Osteocyte (in vitro differentiated cells): ENCODE measurements at places on chromosomes 1 and 21.

DNA sequence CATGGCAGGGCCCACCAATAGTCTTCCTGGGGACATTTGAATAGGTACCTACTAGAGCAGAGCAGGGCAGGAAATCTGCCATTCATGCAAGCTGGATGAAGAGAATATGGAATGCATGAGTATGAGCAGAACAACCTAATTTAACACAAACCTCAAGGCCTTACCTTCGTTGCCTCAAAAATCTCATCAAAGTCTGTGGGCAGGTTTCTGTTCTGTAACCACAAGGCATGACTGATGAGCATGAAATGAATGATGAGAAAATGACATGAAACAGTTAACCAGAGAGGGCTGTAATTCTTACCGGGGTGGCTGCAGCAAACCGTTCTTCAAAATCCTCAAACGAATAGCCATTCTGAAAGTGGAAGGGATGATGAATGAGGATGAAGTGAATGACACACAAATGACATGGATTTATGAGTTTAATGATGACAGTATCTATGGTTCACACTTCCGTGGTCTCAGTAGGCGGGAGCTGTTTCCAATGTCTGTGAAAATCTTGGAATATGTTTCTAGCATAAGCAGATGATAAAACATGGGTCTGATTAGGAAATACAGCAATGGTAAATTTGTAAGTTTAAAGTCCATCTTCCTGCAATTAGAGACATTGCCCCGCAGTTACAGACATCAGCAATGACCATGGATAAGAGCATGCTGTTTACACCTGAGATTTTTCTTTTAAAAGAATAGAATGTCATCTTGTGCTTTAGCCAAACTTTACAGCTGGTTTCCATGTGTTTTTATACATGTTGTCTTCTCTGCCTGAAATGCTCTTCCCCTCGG, 67.6 kb upstream of the C8B start:
- no peak for DNase-seq

- no peak for DNase-seq
These were observed 103.3 kb upstream of the KCNK2 start for GRCh38 chr1:214979191-214979590.

- DNase-seq = no peak
These were observed 23.1 kb upstream of the PDE4B start for GRCh38 chr1:65769636-65770035.

DNA sequence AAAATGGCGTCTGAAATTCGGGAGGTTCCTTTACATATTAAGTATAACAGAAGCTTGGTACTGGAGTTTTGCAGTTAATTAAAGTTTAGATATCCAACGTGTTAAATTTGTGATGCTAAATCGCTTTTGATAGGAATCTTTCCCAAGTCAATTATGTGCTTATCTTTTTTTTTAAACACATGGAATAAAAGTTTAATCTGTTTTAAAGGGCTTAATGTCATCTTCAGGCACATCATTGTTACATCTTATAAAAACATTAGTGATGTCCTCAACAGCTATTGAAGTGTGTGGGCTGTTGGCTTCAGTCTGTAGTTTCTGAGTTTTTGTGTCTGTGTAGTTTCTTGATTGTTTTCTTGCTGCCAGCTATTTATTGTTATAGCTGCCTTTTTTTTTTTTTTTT, 5.3 kb downstream of the FMN2 start:
- DNase-seq = no peak

DNA sequence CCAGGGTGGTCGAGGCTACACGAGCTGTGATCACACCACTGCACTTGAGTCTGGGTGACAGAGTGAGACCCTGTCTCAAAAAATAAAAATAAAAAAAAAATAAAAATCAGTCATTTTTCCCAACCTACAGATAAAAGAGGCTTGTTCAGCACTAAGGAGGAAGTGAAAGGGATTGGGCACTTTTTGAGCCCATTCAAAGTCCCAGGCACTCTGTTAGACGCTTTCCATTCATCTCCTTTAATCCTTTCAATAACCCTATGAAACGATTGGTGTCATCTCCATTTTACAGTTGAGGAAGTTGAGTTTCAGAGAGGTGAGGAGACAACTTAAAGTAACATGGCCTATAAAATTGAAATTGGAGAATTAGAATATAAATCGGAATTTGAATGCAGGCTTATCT, 10.4 kb upstream of the AGO4 start:
- no peak for DNase-seq

GRCh38 chr1:16145662-16146278, 10.1 kb downstream of the EPHA2 start:
- DNase-seq = peak; percentile 88

- no peak for DNase-seq
These were observed 114.2 kb downstream of the FOXD2 start for GRCh38 chr1:47551971-47552528.

GRCh38 chr1:109241841-109242345, 7.4 kb upstream of the CELSR2 start:
- no peak for DNase-seq

DNA sequence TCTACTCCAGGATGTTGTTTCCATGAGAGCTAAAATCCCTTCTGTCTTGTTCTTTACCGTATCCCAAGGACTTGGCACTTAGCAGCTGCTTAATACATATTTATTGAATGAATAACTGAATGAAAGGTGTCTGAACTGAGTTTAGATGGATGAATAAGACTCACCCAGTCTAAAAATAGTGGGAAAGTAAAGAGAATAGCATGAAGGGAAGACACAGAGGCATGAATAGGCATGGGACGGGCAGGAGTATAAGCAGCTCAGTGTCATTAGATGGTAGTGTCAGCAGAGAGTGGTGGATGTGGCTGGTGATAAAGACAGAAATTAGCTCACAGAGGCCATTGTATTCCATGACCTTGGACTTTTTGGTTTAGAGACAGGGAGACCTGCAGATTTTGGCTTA, 9.2 kb downstream of the IL12RB2 start:
- DNase-seq = no peak

- DNase-seq = no peak
These were observed 5.4 kb upstream of the EXO1 start for GRCh38 chr1:241842565-241842964.

- no peak for DNase-seq
These were observed at the start of gene UAP1 for GRCh38 chr1:162561616-162562469. UAP1 (plus strand) TSS chr1:162561722; CDS start chr1:162566069, 4,347 bp downstream.

- no peak for DNase-seq
These were observed 5.7 kb downstream of the KIF21B start for GRCh38 chr1:201017828-201018163.

DNA sequence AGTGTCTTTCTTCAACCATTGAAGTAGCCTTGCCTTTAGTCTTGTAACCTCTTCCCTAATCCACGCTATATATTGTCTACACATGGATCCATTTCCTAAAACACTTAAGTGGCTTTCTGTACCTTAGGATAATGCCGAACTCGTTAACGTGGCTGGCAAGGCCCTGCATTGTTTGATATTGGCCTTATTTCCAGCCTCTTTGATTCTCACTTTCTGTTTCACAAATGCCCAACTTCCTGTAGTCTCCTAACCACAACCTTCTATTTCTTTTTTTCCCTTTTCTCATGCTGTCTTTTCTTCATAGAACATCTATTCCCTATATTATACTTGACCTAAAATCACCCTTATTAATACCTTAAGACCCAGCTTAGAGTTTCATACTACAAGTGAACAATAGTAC, 536.0 kb downstream of the LMO4 start:
- DNase-seq = no peak

- no peak for DNase-seq
These were observed 404 bp upstream of the CPLANE2 start for GRCh38 chr1:16237343-16237830.
